ENCODE measurements at places on chromosomes 2 and 18. TPM values are rescaled to one million over a fixed set of nuclear protein-coding genes. Genes with fewer than 3 reads are reported as not detected.

The IL1RN gene
- 0.24 TPM for total RNA-seq

The CLEC4F gene
- total RNA-seq: 0.36 TPM

The LRP2 gene
- total RNA-seq: not detected

The SLC5A7 gene
- total RNA-seq: not detected

The CMPK2 gene
- total RNA-seq: 1.6 TPM

The NXPH2 gene
- not detected for total RNA-seq

DNA sequence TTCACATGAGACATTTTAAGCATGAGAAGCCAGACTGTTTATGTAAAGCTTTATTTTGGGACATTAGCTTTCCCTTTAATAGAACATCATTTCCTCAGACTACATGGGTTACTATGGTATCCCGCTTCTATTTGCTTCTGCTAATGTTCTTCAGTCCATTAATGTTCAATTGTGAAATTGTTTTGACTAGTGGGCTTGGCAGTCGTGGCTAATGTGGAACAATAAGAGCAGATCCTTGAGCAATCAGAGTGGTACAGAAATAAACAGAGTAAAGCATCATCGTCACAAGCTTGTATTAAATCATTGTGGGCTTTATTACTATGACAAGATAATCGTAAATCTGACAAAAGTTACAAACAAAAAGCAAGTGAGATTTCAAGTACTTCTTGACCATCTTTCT lies 60.2 kb downstream of the PDE1A start:
- H3K36me3 ChIP-seq: no peaks in the 10 kb centered on the region
- no peak overlapping the region for H3K27ac ChIP-seq
- no peaks in the 10 kb centered on the region for H3K4me1 ChIP-seq
- H3K4me3 ChIP-seq: no peak overlapping the region

- peaks cover 11% of the 10 kb centered on the region for H3K36me3 ChIP-seq
- no peak for DNase-seq
- no peaks in the 10 kb centered on the region for H3K27me3 ChIP-seq
These were observed 90.5 kb upstream of the MYO3B start for GRCh38 chr2:170087413-170087793.

GRCh38 chr2:85554980-85555612 lies 6.2 kb downstream of the GGCX start:
- no peak overlapping the region for H3K4me3 ChIP-seq
- no peak for DNase-seq
- no peaks in the 10 kb centered on the region for H3K27me3 ChIP-seq
- peak overlapping the region; percentile 46 for H3K27ac ChIP-seq
- H3K36me3 ChIP-seq: peaks cover 93% of the 10 kb centered on the region
- H3K4me1 ChIP-seq: peaks cover 11% of the 10 kb centered on the region

DNA sequence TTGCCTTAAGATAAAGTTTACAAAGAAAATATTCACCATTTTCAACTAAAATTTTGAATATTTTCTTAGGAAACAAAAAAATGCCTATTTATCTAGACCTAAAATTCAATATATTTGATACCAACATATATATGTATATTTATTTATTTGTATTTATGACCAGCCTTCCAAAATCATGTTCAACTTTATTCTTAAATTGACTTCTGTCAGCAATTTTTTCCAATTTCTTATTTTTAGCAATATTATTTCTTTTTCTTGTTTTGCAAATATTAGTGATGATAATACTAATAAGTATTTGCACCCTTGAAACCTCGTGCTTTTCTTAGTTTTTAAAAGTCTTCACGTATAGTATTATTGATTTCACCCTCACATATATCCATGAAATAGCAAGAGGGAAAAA lies 68.2 kb upstream of the PHLPP1 start:
- DNase-seq: no peak
- H3K27me3 ChIP-seq: no peaks in the 10 kb centered on the region
- no peak overlapping the region for H3K4me3 ChIP-seq
- no peak overlapping the region for H3K27ac ChIP-seq
- H3K36me3 ChIP-seq: no peaks in the 10 kb centered on the region

DNA sequence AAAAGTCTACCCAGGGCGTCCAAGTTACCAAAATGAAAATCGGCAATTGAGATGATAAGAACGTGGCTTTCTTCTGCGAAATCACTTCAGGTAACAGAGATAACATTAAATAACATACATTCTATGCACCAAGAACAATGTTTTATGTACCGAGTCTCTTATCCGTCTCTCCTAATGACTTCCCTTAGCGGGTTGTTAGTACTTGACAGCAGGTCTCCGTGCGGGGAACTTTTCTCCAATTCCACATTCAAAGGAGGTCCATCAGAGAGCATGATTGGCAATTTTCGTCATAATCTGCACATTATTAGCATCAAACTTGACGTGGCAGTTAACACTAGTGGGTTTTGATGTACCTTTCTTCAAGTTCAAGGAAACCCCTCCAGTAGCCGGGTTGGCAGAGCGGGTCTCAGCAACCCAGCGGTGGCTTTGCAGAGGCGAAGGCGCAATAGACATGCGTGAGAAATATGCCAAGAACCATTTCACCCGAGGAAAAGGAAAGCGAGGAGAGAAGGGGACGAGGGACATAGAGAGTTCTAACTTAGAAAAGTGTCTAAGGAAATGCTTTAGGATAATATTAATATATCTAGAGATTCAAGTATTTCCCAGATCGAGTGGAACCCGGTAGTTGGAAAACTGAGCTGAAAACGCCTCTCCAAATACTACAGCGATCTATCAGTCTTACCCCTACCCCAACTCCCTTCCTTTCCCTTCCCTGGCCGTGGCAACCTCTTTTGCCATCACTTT lies 5.0 kb downstream of the EVX2 start:
- peaks cover 52% of the 10 kb centered on the region for H3K27me3 ChIP-seq
- peaks cover 19% of the 10 kb centered on the region for H3K4me1 ChIP-seq
- no peak for DNase-seq
- H3K36me3 ChIP-seq: no peaks in the 10 kb centered on the region
- no peak overlapping the region for H3K27ac ChIP-seq

DNA sequence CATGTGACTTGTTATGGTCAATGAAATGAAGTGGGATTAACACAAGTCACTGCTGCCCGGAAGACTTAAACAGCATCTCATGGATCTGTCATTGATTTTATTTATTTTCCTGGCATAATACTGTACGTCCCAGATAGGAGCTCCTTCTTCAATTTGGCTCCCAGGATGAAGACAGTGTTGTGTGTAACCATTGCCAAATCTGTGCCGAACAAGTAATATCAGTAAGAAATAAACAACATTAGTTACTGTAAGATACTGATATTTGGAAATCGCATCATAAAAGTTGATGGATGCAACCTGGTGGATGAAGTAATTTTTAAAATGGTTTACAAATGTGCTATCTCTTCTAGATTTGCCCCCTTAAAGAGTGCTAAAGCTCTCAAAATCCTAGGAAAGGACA lies 419.0 kb upstream of the MMADHC start:
- H3K27me3 ChIP-seq: no peaks in the 10 kb centered on the region
- no peaks in the 10 kb centered on the region for H3K36me3 ChIP-seq
- no peak for DNase-seq
- no peak overlapping the region for H3K4me3 ChIP-seq
- no peaks in the 10 kb centered on the region for H3K4me1 ChIP-seq

Data from psoas muscle (tissue), 8 donors.